ENCODE measurements at places on chromosomes 12 and 14. TPM values are rescaled to one million over a fixed set of nuclear protein-coding genes. Genes with fewer than 3 reads are reported as not detected.

CBLN3 gene
- total RNA-seq: 4.4 TPM

POTEG gene
- total RNA-seq: not detected

KCNK10 gene
- total RNA-seq: not detected

TTC9 gene
- total RNA-seq: 1.1 TPM

LRRC43 gene
- 1.6 TPM for total RNA-seq

RTL1 gene
- total RNA-seq: not detected

GLIPR1 gene
- total RNA-seq: 36.4 TPM

TMEM229B gene
- total RNA-seq: 6.6 TPM

MAP1LC3B2 gene
- total RNA-seq: 7.1 TPM

CLBA1 gene
- 6.1 TPM for total RNA-seq

ENDOU gene
- total RNA-seq: 2.1 TPM

C12orf54 gene
- not detected for total RNA-seq

RPL10L gene
- not detected for total RNA-seq

RPS6KL1 gene
- total RNA-seq: 5.2 TPM

OTX2 gene
- not detected for total RNA-seq

KRT79 gene
- total RNA-seq: 1.7 TPM

CLEC6A gene
- total RNA-seq: not detected

KLRC2 gene
- total RNA-seq: 0.69 TPM

GLS2 gene
- total RNA-seq: 1.7 TPM

SVOP gene
- total RNA-seq: not detected

ADCY4 gene
- total RNA-seq: 50.1 TPM

SLCO1A2 gene
- not detected for total RNA-seq

POTEM gene
- not detected for total RNA-seq

CHST11 gene
- total RNA-seq: 16.2 TPM

GTF2H3 gene
- 23.4 TPM for total RNA-seq

PACS2 gene
- 76.6 TPM for total RNA-seq

NR4A1 gene
- 74.9 TPM for total RNA-seq

MVK gene
- 7.1 TPM for total RNA-seq

IFNG-AS1 gene
- 0.94 TPM for total RNA-seq

CCT2 gene
- 148 TPM for total RNA-seq

FOXM1 gene
- total RNA-seq: 0.32 TPM

OTOGL gene
- 0.37 TPM for total RNA-seq

RXYLT1 gene
- total RNA-seq: 17.7 TPM

MEG3 gene
- total RNA-seq: 34.9 TPM

Measured in omental fat pad (tissue), 4 donors.